T follicular helper cell (primary cell): ENCODE measurements at places on chromosomes 5 and 9.

DNA sequence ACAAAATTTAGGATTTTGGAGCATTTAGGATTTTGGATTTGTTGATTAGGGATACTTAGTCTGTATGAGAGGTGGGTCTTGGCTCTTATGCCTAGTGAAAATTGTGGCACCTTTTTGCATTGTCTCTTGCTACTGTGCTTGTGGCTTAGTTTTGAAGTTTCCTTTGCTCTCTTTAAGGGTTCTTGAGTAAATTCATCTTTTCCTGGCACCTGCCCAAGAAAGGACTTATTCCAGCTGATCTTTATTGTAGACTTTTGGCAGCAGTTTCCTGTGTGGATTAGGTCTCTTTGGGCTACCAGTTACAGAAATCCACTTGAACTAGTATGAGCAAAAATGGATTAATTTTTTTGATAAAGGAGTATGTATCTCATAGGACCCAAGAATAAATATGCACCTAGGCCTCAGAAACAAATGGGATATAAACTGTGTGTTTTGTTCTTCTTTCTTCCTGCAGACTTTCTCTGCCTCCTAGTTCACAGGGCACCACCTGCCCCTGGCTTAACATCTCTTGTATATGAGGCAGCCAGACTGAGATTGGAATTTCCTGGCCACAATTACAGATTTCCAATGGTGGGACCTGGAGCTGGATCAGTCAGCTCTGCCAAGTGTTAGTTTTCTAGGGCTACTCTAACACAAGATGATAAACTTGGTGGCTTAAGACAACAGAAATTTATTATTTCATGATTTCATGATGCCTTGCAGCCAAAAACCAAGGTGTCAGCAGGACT is 44.6 kb downstream of the FOCAD start:
- DNase-seq: no peak

- no peak for DNase-seq
Observed at GRCh38 chr9:131302244-131303075, 12.9 kb downstream of the PLPP7 start.

DNA sequence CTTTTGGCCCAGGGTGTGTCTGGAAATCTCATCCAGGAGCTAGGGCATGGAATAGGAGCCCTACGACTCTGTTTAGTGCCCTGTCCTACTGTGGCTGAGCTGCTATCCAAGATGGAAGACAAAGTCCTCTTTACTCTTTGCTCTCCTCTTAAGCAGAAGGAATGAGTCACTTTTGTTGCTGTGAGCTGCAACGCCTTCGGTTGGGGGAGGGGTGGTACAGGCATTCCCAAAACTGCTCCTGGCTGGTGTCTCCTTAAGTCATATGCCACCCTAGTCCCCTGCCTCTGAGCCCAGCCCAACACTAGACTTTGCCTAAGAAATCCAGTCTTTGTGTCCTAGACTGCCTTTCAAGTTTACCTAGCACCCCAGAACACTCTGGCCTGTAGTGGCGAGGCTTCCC is 99.9 kb downstream of the PRR16 start:
- no peak for DNase-seq

- no peak for DNase-seq
Observed at GRCh38 chr5:174735498-174736330, 11.3 kb downstream of the MSX2 start.

DNA sequence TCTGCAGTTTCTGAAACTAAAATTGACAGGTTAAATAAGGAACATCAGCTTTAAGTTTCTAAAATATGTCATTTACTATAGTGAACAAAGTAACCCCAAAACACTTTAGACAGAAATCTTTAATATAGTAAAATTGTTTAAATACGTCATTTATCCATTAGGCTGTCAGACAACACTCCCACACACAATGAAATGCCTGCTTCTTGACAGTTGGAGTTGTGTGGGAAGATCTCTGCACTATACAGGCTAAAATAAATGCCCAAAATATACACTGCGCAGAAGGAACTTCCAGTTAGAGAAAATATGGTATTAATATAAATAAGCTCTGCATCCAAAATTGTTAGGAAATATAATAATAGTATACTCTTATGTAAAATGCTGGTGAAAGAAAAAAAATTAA is 794.4 kb downstream of the CDH18 start:
- no peak for DNase-seq

GRCh38 chr9:27437652-27438373 is 86.3 kb upstream of the IFNK start:
- DNase-seq: no peak

DNA sequence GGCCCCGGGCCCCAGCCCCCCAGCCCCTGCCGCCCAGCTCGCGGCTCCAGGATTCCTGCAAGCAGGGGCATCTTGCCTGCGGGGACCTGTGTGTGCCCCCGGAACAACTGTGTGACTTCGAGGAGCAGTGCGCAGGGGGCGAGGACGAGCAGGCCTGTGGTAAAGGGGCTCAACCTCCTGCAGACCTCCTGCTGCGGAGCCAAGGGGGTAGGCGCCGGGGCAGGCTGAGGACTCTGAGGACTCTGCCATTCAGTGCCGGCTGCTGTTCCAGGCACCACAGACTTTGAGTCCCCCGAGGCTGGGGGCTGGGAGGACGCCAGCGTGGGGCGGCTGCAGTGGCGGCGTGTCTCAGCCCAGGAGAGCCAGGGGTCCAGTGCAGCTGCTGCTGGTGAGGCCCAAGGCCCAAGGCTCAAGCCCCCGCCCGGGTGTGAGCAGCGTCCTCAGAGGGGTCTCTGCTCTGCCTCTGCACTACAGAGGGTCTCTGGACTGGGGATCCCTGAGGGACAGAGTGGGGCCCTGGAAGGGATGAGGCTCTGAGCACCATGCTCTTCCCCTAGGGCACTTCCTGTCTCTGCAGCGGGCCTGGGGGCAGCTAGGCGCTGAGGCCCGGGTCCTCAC is 3.4 kb downstream of the MAMDC4 start:
- no peak for DNase-seq
